Urothelium cell line (cell line): ENCODE measurements at places on chromosomes 1 and 21.

DNA sequence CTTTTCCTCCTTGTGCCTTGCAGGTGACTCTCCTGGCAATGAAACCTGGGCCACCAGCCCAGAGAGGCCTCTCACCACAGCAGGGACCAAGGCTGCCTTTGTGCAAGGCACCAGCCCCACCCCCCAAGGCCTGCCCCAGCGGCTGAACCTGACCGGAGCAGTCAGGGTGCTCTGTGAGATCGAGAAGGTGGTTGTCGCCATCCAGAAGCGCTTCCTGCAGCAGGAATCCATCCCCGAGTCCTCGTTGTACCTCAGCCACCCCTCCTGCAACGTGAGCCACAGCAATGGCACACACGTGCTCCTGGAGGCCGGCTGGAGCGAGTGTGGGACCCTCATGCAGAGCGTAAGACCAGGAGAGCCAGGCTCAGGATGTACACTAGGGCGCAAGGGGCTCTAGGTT lies 51.7 kb downstream of the UMODL1 start:
- DNase-seq, result no peak

DNA sequence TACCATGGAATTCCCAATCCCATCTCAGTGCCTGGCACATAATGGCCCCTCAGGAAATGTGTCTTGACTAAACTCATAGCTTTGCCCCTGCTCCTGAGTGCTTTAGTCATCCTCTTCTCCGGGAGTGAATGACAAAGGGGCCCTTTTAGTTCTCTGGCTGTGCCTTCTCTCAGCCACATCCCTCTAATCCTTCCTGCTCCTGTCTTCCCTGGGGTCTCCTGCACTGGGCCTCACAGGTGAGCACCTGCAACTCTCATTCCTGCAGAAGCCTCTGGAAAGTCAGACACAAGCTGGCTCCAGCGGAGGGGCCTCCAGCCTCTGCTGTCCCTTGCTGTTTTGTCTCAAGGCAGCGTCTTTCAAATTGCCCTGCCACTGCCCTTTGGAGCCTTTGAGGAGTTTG lies 14.0 kb upstream of the ETV3L start:
- no peak for DNase-seq

GRCh38 chr1:32350785-32351398 lies 11.4 kb downstream of the FAM229A start:
- DNase-seq, result peak; percentile 85

DNA sequence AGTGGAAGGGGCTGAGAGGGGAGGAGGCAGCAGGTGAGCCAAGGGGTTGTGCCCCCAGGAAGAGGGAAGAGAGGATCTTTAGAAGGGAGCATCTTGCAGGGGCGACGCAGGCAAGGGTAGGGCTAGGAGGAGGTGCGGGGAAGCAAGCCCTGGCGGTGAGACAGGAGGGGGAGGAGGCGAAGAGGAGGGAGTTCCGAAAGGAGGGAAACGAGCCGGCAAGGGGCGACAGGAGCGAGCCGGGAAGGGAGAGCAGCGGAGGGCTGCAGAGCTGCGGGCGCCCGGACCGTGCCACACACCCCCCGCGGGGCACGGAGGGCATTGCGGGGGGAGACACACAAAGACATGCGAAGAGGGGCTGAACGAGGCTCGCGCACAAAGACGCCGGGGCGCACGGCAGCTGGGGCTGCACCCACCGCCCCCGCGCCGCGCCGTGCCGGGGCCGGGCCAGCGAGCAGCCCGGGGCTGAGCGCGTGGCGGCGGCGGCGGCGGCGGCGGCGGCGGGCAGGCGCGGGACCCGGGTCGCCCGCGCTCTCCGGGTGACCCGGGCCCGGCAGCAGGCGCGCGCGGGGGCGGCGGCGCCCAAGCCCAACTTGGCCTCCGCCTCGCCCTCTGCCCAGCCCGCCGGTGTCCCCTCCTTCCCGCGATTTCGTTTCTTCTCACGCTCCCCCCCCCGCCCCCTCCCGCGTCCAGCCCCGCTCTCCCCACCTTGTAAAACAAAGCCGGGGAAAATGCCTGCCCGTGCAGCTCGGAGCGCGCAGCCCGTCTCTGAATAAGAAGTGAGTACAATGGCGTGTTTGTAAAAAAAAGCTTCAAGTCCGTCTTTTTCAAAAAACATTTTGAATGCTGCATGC lies at the start of gene KCNK2:
Gene KCNK2, plus strand, starts transcription at position 206 of the 851 bp plus-strand sequence. CDS start 649 bp downstream, outside the sequence.
- DNase-seq, result peak; percentile 8

GRCh38 chr1:6313393-6314200 lies 52.7 kb upstream of the GPR153 start:
- no peak for DNase-seq

- DNase-seq, result no peak
These were observed 82.2 kb upstream of the C1orf105 start for GRCh38 chr1:172338295-172338735.

- no peak for DNase-seq
These were observed 581.0 kb upstream of the RGS18 start for GRCh38 chr1:191577213-191577612.

DNA sequence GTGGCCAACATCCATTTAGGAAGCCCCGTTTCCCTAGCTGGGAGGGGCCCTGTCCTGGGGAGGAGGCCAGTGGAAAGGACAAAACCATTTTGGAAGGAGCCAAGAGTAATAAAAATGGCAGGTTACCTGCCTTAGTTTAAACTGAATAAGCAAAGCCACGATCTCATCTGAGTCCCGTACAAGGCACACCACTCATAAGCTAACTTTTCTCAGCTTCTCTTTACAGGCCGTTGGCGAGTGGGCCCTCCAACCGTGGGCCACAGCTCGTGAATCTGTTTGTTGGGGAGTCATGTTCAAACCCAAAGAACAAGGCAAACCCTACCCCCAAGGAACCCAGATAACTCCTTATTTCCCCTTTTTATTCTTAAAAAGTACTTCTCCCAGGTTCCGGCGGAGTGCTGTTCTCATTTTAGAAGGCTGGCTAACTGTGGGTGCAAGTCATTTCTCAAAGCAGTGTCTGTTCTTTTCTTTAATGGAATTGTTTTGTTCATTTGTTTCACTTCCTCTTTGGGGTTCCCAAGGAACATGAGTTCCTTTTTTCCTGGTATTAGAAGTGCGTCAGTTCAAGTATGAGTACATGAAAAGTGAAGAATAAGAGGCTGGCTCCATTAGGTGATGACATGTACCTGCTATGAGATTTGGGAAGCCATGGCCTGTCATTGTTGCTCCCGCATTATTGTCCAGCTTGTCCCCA lies 89.0 kb downstream of the PSMG1 start:
- no peak for DNase-seq

GRCh38 chr1:52179073-52179472 lies 37.2 kb downstream of the ZFYVE9 start:
- no peak for DNase-seq

DNA sequence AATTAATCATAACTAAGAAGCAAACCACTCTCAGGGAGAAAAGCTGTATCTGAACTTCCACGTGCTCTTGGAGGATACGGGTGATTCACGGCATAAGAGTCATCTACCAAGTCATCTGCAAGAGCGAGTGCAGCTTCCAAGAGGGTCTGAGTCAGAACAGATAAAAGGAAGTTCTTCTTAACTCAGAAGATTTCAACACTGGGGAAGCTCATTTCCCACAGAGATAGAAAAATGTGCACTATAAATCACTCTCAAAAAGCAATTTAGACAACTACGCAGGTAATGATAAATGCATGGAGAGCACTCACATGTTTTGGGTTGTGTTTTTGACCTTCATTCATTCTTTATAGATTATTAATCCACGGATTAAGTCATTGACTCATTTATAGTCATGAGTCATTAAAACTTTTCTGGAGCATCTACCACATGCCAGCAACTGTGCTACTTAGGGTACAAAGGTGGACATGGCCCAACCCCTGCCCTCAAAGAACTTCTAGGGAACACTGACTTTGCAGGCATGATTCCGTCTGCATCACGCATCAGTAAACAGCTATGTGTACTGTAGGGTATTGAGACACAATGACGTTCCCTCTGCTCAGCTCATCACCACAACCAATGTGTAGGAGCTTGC lies 20.8 kb downstream of the KCNJ15 start:
- DNase-seq, result peak; percentile 35

- no peak for DNase-seq
These were observed 432.3 kb downstream of the PTPRU start for GRCh38 chr1:29668551-29669157.

DNA sequence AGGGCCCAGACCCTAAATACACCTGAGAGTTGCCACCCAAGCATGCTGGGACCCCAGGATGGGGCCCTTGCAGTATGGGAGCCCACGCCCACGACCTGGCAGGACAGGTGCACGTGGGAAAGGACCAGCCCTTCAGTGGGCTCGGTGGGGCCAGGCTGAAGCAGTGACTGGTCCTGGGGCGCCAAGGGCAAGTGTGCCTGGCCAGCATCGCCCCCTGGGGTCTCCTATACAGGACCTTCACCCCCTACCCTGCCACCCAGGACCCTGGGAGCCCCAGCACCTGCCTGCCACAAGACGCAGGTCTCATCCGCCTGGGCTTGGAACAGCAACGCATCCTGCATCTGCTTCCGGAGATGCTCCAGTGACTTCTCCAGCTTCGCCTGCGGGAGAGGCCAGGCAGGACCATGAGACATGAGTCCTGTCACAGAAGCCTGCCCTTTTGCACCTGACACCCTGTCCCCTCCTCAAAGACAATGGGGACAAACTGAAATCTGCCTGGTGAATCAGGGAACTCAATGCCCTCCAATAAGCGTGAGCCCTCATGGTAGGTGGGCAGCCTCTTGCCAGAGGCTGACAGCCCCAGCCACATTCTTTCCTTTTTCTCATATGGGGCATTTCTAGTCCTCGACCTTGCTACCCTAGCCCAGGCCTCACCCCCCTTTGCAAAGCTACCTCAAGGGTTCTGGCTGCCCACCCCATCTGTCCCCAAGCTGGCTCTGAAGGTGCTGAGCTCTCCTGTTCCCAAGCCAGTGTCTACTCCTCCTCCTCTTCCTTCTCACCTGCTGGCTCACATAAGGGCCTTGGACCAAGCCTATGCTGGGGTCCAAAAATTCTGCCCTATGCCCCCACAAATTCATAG lies 4.6 kb downstream of the TRIM11 start:
- DNase-seq, result no peak

- no peak for DNase-seq
These were observed 57.8 kb upstream of the MACF1 start for GRCh38 chr1:39146681-39147080.

- DNase-seq, result no peak
These were observed 211.4 kb upstream of the GREM2 start for GRCh38 chr1:240823357-240823756.

GRCh38 chr1:3063379-3064295 lies 5.4 kb upstream of the PRDM16 start:
- DNase-seq, result no peak

- DNase-seq, result no peak
These were observed 33.4 kb downstream of the SLAMF6 start for GRCh38 chr1:160489513-160490261.

DNA sequence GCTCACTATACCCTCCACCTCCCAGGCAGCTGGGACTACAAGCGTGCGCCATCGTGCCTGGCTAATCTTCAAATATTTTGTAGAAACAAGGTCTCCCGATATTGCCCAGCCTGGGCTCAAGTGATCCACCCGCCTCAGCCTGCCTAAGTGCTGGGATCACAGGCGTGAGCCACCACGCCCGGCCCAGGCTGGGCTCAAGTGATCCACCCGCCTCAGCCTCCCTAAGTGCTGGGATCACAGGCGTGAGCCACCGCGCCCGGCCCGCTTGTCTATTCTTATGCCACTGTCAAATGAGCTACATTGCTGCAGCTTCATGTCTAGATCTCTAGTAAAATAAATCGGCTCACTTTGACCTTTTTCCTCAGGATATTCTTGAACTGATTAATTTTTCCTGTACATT lies 107.7 kb upstream of the COL6A1 start:
- no peak for DNase-seq

GRCh38 chr21:41706263-41706639 lies 60.6 kb downstream of the RIPK4 start:
- no peak for DNase-seq

DNA sequence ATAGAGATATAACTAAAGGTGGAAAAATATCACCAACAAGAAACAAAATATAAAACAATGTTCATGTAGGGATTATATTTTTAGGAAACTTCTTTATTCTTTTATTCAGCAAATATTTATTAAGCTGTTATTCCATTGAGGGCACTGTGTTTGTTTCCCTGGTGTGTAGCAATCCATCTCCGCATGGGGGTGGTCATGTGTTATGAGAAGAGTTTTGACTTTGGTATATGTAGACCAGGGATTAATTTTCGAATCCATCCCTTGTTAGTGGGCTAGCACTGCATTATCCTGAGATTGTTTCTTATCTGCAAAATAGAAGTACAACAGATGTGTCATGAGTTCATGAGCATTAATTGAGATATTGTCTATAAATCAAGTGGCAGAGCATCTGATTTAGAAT lies 190.2 kb upstream of the LRRC7 start:
- DNase-seq, result no peak

GRCh38 chr1:22612671-22613571 lies 23.5 kb upstream of the C1QA start:
- DNase-seq, result no peak

DNA sequence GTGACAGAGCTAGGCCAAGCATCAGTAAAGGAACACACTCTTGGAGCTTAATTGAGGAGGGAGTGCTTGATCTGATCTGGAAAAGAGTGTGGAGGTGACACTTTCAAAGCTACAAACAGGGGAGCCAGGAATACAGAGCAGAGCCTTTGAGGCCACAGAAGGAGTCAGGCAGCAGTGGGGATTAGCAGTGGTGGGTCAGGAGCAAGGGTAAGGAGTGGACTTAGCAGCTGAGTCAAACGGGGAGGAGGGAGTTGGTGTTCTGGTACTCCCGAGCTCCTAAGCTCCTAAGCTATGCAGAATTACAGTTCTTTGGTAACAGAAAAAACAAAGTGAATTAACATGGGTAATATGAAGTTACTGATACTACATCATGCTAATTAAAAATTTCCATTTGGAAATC lies 14.5 kb downstream of the RAB4A start:
- no peak for DNase-seq

- no peak for DNase-seq
These were observed 34.8 kb upstream of the MAN1C1 start for GRCh38 chr1:25581764-25582163.

DNA sequence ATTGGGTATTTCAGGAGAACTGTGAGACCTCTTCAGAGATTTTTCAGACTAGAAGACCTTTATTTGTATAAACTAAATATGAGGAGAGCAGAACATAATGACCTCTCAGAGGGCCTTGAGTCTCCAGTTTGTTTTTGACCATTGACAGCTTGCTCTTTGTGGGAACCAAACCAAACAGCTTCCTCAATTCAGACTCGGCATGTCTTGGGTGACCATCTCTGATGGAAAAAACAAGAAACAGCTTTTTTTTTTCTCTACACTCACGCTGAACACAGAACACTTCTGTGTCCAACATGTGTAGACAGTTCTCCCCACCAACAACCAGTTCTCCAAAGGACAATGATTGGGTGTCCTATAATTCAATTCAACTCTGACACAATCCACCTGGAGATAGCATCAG lies 11.5 kb downstream of the ATP1A4 start:
- no peak for DNase-seq
